ENCODE measurements at places on chromosomes 7 and 10.

- peaks cover 18% of the 10 kb centered on the region for H3K4me1 ChIP-seq
- no peak overlapping the region for H3K4me3 ChIP-seq
- peaks cover 2% of the 10 kb centered on the region for H3K27me3 ChIP-seq
- no peak for DNase-seq
- H3K27ac ChIP-seq = no peak overlapping the region
These were observed 122.0 kb upstream of the UNC5B start for GRCh38 chr10:71090330-71090729.

- DNase-seq = peak; percentile 47
- peaks cover 58% of the 10 kb centered on the region for H3K36me3 ChIP-seq
- peak overlapping the region; percentile 74 for H3K27ac ChIP-seq
- H3K4me1 ChIP-seq = peaks cover 55% of the 10 kb centered on the region
These were observed 38.1 kb downstream of the LDB3 start for GRCh38 chr10:86706401-86706841.

DNA sequence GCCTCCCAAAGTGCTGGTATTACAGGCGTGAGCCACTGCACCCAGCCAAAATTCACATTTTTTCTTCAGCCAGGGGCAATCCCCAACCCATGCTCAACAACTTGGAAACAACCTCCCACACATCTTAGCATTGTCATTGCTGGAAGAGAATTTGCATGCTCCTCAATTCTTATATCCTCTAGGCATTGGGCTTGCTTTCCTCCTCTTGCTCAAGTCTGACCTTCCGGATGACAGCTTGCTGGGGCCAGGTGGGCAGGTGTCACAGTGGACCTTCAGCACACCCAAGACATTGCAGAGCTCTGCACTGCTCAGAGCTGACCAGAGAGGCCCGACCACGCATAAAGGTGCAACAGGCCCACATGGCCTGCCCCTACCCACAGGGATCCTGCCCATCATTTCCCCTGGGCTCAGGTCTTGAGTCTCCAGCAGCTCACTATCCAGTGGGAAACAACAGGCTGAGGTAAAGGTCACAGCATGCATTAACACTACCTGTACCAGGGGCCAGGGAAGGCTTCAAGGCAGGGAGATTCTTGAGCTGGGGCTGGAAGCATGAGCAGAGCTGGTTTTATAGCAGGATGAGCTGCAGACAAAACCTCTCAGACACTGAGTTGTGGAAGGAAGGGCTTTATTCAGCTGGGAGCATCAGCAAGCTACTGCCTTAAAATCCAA is 6.8 kb upstream of the GPR15LG start:
- H3K4me3 ChIP-seq = no peak overlapping the region
- H3K36me3 ChIP-seq = no peaks in the 10 kb centered on the region
- DNase-seq = no peak
- no peak overlapping the region for H3K27ac ChIP-seq
- no peaks in the 10 kb centered on the region for H3K4me1 ChIP-seq
- H3K27me3 ChIP-seq = peaks cover 2% of the 10 kb centered on the region

- H3K36me3 ChIP-seq = no peaks in the 10 kb centered on the region
- H3K27me3 ChIP-seq = no peaks in the 10 kb centered on the region
- no peak overlapping the region for H3K27ac ChIP-seq
- H3K4me3 ChIP-seq = no peak overlapping the region
These were observed 83.4 kb upstream of the MGMT start for GRCh38 chr10:129383651-129384050.

- H3K36me3 ChIP-seq = no peaks in the 10 kb centered on the region
- H3K4me3 ChIP-seq = no peak overlapping the region
- DNase-seq = no peak
- peak overlapping the region; percentile 21 for H3K27ac ChIP-seq
- no peaks in the 10 kb centered on the region for H3K27me3 ChIP-seq
These were observed 93.9 kb downstream of the CHN2 start for GRCh38 chr7:29288181-29289091.

DNA sequence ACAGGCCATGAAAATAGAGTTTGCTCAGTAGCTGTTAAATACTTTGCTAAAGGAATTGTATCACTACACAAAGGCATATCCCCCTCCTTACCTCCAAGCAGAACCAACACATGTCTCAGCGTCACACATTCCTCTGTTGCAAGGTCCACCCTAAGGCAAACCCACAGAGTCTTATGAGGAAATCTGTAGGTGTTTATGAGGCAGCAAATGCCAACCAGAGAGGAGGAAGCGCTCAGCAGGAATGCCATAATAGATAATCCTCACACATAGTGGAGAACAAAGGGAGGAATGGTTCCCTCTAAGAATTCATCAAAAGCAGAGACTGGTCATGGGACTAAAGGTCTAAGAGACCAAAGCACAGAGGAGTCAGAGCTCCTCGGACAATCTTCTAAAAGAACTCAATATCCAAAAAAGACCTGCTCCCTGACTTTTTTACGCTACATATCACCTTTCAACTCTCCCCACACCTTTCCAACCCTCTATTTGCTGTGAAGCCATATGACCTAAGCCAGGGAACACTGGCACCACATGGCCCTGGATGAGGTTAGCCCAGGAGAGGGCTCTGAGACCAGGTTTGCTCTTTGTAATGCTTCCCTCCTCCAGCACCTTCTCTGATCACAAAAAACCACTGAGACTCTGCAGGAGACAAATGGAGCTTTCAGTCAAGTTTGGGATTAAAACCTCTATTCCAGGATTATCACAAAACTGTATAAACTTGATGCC is 7.3 kb downstream of the SLC25A13 start:
- peaks cover 4% of the 10 kb centered on the region for H3K4me1 ChIP-seq
- H3K36me3 ChIP-seq = peaks cover 2% of the 10 kb centered on the region
- no peak for DNase-seq
- no peak overlapping the region for H3K27ac ChIP-seq
- H3K27me3 ChIP-seq = no peaks in the 10 kb centered on the region

- H3K36me3 ChIP-seq = no peaks in the 10 kb centered on the region
- no peak overlapping the region for H3K27ac ChIP-seq
- H3K4me3 ChIP-seq = no peak overlapping the region
- peaks cover 2% of the 10 kb centered on the region for H3K4me1 ChIP-seq
- peak; percentile 94 for DNase-seq
These were observed 155.5 kb downstream of the COBL start for GRCh38 chr7:51160990-51161615.

Measured in muscle of leg (tissue), 16 donors.